ENCODE measurements at places on chromosomes 6 and 20.

- DNase-seq, result no peak
Observed at GRCh38 chr20:44632103-44632752, 19.3 kb downstream of the ADA start.

DNA sequence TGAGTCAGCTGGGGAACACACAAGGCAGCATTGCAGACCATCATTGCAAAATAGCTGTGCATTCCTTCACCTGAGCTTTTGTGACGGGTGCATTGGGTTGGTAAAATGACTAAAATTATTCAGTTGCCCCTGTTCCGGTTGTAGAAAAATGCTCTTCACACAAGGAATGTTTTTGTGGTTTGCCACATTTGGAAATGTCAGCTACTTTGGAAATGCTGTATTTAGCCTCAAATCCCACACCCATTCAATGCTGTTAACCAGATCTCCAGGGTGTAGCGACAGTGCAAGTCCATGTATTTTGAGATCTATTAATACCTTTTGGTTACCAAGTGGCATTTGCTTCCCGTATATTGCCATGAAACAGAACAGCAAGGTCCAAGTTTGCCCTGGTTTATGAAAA lies 201.2 kb downstream of the FOXA2 start:
- DNase-seq, result no peak

GRCh38 chr6:113258771-113259170 lies 598.4 kb upstream of the MARCKS start:
- DNase-seq, result no peak

DNA sequence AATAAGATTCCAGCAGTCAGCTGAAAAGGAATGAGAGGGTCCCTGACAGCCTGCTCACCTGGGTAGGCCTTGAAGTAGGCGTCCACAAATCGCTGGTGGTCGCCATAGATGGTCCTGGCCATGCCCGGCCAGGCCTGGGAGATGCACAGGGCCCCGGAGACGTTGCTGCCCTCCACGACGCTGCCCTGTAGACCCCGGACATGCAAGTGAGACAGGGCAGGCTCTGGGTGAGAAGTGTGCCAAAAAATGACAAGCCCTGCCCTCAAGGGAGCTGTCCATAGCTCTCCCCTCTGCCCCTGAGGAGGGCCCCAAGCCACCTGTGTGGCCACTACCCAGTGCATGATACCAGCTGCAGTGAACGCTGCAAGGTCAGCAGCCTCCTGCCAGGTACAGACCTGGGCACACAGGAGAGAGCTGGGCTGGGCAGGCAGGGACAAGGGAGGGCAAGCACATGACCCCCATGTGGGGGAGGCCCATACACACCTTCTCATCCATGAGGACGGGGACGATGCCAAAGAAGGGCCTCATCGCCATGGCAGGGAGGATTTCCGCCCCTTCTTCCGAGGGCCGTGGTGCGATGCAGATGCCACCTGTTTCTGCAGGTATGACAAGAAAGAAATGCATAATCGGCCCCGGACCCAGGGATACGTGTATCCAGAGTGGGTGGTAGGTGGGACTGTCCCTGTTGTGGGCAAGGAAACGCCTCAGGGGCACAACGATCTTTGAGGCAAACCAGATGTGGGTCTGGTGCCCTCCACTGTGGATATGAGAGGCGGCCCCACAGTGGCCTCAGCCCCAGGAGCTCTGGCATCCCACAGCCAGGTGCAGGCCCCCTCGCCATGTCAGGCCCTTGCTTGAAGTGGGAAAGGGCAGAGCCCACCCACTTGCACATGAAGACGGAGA lies 21.2 kb upstream of the APMAP start:
- no peak for DNase-seq
